ENCODE measurements at places on chromosomes 7 and 10.
A peak's percentile ranks its signal among the peaks of the same experiment; 100 is the strongest.

GRCh38 chr7:39688611-39689480, 65.5 kb downstream of the RALA start:
- no peak for DNase-seq

DNA sequence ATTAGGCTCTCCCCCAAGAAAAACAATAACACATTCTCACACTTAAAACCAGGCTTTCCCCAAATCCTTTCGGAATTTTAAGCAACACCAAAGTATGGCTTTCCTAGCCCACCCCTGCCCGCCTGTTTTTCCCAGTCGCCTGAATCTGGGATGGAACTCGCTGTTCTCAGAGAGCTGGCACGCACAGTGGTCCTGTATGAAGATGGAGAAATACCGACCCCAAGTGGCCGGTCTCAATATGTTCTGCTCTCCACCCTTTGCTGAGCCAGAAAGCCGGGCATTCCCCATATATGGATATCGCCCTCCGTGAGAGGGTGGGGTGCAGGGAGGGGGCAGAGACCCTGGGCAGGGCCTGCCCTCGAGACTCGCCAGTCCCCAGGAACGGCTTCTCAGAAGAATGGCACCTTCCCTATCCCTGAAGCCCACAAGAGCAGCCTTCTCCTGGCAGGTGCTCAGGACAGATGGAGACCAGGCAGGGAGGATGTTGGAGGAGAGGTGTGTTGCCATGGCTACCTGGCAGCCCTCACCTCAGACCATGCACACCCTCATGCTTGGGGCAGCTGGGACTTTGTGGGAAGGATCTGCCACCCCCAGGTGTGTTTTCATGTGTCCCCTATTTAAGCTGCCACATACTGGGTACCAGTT, 3.4 kb downstream of the TACR2 start:
- peak; percentile 18 for DNase-seq

GRCh38 chr10:113099431-113100183, 149.6 kb downstream of the TCF7L2 start:
- DNase-seq = no peak

GRCh38 chr7:5797179-5797578, 15.7 kb upstream of the RNF216 start:
- no peak for DNase-seq

DNA sequence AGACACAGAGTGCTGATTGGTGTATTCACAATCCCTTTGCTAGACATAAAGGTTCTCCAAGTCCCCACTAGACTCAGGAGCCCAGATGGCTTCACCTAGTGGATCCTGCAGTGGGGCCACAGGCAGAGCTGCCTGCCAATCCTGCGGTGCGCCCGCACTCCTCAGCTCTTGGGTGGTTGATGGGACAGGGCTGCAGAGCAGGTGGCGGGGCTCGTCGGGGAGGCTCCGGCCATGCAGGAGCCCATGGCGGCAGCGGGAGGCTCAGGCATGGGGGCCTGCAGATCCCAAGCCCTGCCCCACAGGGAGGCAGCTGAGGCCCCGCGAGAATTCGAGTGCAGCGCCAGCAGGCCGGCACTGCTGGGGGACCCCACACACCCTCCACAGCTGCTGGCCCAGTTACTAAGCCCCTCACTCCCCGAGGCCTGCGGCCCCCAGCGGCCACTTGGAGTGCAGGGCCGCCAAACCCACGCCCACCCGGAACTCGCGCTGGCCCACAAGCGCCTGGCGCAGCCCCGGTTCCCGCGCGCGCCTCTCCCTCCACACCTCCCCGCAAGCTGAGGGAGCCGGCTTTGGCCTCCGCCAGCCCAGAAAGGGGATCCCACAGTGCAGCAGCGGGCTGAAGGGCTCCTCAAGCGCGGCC, 7.7 kb upstream of the BET1 start:
- DNase-seq = no peak

GRCh38 chr10:9823268-9823930, 1194.3 kb upstream of the CELF2 start:
- no peak for DNase-seq

- no peak for DNase-seq
Observed at GRCh38 chr10:77244286-77244685, 393.3 kb downstream of the KCNMA1 start.

DNA sequence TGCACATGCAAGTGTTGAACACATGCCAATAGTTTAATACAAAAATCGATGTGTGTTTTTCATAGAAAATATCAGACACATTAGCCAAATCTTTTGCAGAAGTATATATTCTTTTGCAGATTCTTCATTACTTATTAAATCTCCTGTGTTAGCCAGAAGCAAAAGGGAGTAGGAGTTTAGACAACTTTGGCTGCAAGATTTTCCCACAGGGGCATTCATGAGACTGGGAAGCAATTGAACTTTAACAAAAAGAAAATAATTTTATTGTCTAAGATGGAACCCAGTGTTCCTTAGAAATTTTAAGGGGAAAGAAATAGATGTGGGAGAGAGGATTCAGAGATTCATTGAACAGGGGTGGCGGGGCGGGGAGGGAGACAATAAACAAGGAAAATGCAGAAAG, 1336.0 kb downstream of the GATA3 start:
- no peak for DNase-seq

- no peak for DNase-seq
Observed at GRCh38 chr10:100894589-100895294, 18.0 kb upstream of the SLF2 start.

DNA sequence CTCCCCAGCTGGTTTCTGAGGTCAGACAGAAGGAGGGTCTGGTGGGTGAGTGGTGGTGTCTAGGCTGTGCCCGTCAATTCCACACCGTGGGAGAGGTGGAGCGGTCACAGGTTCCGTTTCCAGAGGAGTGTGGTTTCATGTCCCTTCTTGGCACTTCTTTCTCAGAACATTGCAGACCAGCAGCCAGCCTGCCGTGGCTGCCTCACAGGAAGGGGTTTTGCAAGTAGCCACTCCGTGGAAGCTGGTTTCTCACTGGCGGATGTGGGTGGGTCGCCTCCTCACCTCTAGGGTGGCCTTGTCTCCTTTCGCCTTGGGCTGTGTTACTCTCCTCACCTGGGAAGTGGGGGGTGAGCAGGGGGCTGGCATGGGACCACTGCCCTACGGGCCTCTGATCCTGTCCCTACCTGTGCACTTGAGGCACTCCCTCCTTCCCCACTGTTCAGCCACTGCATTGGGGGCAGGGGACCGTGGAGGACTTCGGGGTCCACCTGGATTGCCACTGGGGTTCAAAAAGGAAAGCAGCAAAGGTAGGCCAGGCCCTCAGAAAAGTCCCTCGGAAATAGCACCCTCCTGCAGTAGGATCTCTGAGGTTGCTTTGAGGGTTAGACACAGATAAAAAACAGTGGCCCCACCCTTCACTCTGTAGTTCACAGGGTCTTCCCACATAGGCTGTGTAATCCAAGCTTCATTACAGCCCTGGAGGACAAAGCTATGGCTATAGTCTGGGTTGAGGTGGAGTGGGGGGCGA, 33.9 kb downstream of the TSPAN14 start:
- no peak for DNase-seq

DNA sequence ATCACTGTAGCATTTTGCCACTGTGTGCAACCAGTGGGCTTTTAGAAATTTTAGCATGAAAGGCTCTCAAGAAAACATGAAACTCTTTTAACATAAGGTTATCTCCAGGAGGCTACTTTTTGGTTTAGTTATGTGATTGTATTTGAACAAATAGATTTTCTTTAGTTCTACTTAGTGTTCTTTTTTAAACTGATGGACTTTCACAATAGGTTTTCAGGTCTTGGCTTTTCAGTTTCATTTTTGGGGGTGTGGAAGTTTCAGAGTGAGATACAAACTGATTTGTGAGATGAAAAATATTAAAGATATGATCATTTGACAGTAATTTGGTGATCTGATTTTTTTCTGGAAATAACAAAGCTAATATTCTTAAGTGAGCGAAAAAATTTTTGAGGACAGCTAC, 344.1 kb downstream of the PHF14 start:
- DNase-seq = no peak

GRCh38 chr10:91604553-91605534, 28.0 kb downstream of the PPP1R3C start:
- DNase-seq = no peak

- DNase-seq = no peak
Observed at GRCh38 chr7:139321071-139321745, 19.9 kb upstream of the FMC1 start.

- DNase-seq = no peak
Observed at GRCh38 chr7:26416004-26416403, 124.3 kb downstream of the SNX10 start.

GRCh38 chr7:71308096-71308495, 176.2 kb downstream of the GALNT17 start:
- no peak for DNase-seq

GRCh38 chr7:66930341-66930740, 9.3 kb downstream of the TMEM248 start:
- peak; percentile 7 for DNase-seq

GRCh38 chr10:24462291-24462813, 253.4 kb downstream of the KIAA1217 start:
- no peak for DNase-seq

GRCh38 chr10:43076876-43077420, at the start of gene RET:
TSS of gene RET (plus strand) at chr10:43077069. CDS start at chr10:43077259, 190 bp downstream.
- DNase-seq = no peak
